Kidney epithelial cell (primary cell): ENCODE measurements at places on chromosomes 1 and 21. TPM values are rescaled to one million over a fixed set of nuclear protein-coding genes. Genes with fewer than 3 reads are reported as not detected.

The RAB25 gene
- 30.4 and 46.0 TPM in 2 replicates for total RNA-seq

The S100A10 gene
- 207 and 230 TPM in 2 replicates for total RNA-seq

The C1orf141 gene
- total RNA-seq, result not detected in 2 replicates

The AK5 gene
- 1.8 and 8.6 TPM in 2 replicates for total RNA-seq

The DLGAP3 gene
- total RNA-seq, result 0.75 and 0.82 TPM in 2 replicates
